Right lung (tissue), 10 donors: ENCODE measurements at places on chromosomes 16 and 17.

DNA sequence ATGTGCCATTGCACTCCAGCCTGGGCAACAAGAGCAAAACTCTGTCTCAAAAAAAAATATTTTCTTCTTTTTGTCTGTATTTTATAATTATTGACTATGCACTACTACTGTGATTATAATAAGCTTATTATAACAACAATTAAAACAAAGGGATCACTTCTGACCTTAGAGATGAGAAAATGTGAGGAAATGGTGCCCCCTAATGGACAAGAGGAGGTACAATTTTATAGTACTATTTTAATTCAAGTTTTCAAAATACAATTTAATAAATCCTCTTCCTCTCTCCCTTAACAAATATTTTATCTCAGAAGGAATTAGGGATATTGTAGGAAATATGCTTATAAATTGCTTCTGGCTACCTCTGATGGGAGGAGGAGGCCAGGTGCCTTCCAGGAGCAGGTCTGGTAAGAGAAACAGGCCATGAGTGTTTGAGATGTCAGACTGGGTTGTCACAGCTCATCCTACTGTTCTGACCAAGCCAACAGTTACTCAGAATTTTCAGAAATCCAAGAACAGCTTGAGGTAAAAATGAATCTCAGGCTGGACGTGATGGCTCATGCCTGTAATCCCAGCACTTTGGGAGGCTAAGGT lies 14.0 kb downstream of the VPS53 start:
- no peak for DNase-seq

- no peak for DNase-seq
These were observed 902 bp downstream of the KAT2A start for GRCh38 chr17:42120161-42120769.

DNA sequence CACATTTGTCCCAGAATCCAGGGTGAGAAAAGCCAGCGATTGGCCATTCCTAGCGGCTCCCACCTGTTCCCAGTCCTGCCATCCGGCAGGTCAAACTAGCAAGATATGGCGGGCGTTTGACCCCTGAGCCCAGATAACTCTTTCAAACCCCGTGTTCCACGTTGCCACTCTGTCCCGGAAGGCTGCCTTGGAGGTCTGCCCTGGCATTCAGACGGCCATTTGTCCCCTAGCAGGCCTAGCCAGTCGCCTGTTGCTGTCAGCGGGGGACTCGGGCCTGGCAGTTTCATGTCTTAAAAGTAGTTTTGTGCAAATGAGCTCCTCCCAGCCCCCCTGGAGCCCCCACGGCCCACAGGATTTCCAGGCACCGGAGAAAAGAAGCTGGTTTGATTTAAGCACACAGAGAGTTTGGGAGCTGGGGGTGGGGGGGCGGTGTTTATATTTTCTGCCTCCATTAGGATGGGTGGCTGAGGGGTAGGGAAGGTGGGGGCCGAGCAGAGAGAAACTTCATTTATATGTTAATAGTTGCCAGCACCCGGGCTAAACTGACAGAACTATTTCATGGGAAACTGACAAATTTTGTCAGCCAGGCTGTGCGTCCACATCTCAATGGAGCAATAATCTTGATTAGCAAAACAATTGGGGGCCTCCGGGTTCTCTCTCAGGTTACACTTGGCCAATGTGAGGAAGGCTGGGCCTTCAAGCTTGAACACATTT lies 240.9 kb upstream of the SALL1 start:
- no peak for DNase-seq

DNA sequence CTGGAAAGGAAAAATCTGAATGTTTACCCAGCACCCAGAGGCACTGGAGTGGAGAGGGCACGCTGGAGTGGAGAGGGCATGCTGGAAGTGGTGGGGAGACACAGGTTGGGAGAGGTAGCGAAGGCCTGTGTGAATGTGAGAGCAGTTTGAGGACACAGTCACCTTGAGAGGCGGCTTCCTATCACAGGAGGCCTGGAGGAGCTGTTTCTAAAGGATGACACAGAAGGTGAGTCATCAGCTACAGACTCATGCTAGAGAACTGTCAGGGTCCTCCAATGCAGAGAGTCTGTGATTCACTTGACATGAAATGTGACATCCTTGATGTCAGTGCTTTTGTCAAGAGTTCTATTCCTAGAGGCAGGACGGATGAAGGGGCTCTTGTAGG lies 13.8 kb downstream of the CTRL start:
- no peak for DNase-seq

GRCh38 chr16:83501481-83501880 lies 306.3 kb upstream of the HSBP1 start:
- no peak for DNase-seq
